ENCODE measurements at places on chromosomes 2 and 18.

- no peak for DNase-seq
Observed at GRCh38 chr2:62112179-62112578, 83.7 kb upstream of the B3GNT2 start.

- DNase-seq, result no peak
Observed at GRCh38 chr2:60961457-60961856, 56.1 kb upstream of the PEX13 start.

- DNase-seq, result no peak
Observed at GRCh38 chr18:75161256-75162028, 47.5 kb downstream of the PTGR3 start.

DNA sequence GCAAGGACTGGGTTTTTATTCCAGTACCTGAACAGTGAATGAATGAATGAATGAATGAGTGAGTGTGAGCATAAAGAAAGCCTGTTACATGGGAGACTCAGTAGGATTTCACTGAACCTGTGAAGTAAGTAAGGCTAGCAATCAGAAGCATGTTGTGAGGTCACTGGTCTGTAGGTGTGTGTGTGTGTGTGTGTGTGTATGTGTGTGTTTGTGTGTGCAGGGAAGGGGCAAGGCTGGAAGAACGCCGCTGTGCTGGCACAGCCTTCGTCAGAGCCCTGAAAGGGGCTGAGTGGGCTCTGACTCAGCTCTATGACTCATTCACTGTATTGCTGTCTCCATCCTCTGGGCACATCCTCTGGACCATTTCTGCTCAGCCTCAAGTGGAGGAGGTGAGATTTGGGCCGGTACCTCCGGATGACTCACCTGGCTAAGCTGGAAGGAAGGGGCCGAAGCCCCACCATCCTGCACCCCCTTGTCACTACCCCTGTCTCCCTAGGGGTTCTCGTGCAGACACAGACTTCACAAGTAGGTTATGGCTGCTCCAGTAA is 51.4 kb upstream of the MRPL33 start:
- DNase-seq, result no peak

DNA sequence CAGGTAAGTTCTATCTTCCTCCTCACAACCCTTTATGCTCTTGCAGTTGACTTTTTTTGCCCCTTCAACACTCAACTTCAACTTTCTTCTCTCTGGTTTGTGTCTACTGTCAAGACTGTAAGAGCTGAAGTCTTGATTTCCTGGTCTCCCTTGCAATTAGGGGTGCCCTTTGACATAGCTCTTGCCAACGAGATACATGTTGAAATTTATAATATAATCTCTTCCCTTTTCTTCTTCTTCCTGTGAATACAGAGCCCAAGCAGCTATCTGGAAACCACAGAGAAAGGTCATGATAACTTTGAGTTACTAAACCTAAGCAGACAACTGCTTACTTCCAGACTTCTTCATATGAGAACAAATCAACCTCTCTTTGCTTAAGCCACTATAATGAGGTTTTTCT is 163.5 kb downstream of the MC4R start:
- no peak for DNase-seq

GRCh38 chr2:9984871-9985480 is 33.5 kb downstream of the GRHL1 start:
- DNase-seq, result no peak

- no peak for DNase-seq
Observed at GRCh38 chr2:36530983-36531354, 67.0 kb downstream of the FEZ2 start.

DNA sequence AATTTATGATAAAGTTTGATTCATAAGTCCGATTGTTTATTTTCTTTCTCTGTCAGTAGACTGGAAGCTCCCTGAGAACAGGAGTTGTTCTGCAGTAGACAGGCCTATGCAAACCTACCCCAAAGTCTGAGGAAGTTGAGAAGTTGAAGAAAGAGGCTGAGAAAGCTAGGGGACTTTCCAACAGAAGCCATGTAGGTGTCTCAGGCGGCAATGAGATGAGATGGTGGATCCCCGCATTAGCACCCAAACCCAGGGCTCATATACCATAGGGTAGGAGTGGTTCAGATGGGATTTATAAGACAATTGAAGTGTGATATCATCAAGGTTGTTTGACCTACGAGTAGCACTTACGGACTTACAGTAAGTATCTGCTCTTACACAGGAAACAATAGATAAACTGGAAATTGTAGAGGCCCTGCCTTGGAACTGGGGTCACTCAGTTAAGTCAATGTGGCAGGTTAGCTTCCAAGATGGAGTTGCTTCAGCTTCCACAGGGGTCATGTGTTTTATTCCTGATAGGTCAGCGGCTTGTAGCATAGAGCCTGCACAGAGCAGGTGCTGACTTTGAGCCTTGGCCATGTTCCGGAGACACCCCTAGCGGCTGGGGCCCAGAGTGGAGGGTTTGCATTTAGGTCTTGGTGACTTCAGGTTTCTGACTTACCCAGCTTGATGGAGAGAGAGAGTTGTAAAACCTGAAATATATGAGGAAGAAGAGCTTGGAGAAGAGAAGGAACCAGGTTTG is 2.3 kb upstream of the PSD4 start:
- DNase-seq, result no peak

Measured in right renal cortex interstitium (tissue), 3 donors.